ENCODE measurements at places on chromosomes 1 and 21.
A peak's percentile ranks its signal among the peaks of the same experiment; 100 is the strongest.

DNA sequence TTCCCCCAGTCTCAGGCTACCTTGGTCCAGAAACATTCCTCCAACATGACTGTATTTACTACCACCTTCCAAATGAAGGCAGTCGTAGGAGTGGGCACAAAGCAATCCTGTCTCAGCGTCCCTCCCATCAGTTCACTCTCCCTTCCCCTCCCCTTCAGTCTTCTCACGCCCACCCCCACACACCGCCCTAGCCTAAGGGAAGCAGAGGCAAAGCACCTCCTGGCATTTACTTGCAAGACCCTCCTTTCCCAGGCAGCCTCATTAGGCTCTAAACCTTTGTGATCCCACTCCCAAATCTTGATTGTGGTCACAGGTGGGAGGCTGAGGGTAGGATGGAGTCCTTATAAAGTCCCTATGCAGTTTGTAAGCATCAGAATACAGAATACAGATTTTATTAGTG is 23.9 kb upstream of the LPAR3 start:
- DNase-seq, result no peak

- peak; percentile 95 for DNase-seq
Observed at GRCh38 chr1:91781371-91781825, 104.6 kb downstream of the TGFBR3 start.

DNA sequence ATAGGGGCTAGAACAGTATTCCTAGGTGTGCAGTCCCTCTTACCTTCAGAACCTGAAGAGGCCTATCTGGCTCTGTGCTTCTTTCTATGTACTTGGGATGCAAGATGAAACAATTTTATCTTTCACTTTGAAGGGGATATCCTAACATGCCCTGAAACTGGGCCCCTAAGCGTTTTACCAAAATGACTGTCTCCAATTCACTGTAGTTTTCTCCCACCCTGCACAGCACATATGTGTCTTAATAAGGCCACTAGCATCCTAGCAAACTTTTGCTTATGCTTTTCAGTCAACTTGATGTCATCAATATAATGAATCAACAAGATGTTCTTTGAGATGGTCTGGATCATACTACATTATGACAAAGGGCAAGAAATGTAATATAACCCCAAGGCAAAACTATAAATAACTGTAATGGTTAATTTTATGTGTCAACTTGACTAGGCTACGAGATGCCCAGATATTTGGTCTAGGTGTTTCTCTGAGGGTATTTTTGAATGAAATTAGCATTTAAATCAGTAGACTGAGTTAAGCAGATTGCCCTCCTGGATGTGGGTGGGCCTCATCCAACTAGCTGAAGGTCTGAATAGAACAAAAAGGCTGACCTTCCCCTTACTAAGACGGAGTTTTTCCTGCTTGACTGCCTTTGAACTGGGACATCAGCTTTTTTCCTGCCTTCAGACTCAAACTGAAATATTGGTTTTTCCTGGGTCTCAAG is 9.2 kb upstream of the ZSWIM5 start:
- no peak for DNase-seq

- no peak for DNase-seq
Observed at GRCh38 chr1:51369171-51369570, 38.8 kb upstream of the TTC39A start.

- DNase-seq, result no peak
Observed at GRCh38 chr1:229862017-229862774, 204.8 kb upstream of the GALNT2 start.

DNA sequence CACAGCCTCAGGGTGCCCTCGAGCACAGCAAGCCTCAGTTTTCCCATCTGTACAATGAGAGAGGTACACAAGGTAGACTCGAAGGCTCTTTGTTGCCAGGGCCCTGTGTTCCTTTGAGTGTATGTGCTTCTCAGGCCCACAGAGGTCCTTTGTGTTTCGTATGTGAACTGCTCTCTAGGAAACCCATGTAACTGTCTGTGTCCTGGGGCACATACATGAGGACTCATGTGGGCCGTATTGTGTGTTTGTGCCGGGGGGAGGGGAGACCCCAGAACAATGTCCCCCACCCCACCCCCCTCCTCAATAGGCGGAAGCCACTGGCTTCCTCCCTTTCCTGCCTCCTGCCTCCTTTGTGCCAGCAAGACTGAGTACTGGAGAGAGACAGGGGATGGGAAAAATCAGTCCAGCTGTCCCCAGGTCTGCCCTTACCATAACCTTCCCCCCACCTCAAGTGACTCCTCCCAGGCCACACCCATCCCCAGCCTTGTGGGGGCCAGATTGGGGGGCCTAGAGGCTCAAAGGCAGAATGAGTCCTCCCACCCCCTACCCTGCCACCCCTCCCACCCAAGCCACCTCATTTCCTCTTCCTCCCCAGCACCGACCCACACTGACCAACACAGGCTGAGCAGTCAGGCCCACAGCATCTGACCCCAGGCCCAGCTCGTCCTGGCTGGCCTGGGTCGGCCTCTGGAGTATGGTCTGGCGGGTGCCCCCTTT is at the start of gene TIE1:
Gene TIE1 (plus strand): TSS at position 605 of the 717 bp plus-strand sequence. CDS start 90 bp downstream, at position 695.
- DNase-seq, result no peak

DNA sequence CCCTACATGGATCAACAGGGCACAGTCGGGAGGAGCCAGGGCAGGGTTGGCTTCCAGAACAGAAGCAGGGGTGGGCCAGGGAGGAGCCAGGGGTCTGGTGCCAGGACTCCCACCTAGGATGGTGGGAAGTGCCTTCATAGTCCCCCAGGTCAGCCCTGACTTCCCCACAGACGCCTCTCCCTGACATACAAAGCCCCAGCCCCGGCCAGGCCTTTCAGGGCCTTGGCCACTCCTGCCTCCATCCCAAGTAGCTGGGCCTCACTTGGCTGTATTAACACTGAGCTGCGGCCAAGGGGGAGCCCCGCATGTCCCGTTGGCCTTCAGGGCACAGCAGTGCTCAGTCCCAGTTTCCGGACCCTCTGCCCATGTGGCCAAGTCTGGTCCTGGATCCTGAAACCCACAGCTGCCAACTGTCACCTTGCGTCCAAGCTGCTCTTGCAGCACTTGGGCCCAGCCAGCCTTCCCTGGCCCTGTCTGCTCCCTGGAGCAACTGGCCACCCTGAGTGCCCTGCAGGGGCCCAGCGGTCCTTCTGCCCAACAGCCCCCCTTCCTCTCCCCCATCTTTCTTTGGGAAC is 627.8 kb downstream of the MATN1 start:
- no peak for DNase-seq

DNA sequence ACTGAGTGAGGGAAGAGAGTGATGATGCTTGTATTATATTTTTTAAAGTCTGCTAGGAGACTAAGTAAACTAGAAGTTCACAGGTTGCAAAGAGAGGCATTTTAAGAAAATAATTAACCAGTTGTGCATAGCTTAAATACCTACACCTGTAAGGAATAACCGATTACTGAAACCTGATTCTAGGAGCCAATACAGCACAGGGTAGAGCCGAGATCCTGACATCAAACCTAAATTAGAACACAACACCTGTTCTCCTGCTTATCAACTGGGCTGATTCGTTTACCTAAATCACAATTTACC is 54.8 kb downstream of the EPRS1 start:
- DNase-seq, result no peak

DNA sequence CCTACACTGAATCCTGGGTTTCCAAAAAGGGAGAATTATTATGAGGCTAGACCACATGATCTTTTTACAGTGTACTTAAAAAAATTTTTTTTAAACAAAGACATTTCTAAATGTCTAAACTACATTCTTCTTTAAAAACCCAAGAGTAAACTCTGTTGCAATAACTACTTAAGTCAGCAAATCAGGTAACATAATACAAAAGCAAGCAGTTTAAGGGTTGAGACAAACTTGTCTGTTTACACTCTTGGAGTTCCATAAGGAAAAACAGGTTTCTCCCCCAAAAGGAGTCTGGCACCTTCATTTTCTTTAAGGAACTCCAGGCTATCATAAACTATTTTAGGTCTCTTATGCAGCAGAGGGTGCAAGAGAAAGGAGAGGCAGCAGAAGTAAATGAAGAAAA is 12.5 kb upstream of the ANKRD45 start:
- DNase-seq, result no peak

DNA sequence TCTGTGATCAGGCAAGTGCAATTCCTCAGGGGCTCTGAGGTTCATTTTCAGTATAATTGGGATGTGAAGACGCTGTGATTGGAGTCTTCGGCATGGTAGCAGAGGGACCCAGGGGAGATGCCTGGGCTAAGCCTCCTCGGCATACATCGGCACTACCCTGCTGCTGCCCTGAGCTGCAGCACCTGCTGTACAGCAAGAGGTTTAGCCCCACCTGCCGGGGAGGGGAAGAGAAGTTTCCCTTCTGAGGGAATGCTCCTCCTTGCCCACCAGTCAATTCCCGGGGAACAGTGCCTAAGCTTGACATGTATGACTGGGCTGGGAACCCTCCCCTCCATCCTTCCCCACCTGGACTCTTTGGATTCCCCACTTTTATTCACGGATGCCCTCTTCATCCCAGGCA is 24.9 kb downstream of the CNIH3 start:
- DNase-seq, result no peak

DNA sequence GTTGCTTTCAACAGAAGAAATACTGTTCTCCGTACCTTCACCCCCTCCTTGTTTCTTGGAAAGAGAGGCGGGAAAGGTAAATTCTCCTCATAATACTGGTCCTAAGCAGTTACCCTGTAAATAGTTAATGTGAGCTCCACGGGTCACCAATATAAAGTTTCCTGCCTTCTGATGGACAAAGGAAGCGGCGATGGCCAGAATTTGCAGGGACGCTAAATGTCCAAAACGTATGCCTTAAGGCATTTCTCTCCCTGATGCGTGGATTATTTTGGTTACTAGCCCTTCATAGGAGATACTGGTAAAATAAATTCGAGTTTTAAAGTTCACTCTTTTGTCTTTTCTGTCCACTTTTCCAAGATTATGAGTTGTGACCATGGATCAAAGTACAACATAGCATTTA is 898 bp upstream of the PTGS2 start:
- peak; percentile 29 for DNase-seq

- DNase-seq, result no peak
Observed at GRCh38 chr1:228990906-228991569, 255.8 kb downstream of the RHOU start.

- no peak for DNase-seq
Observed at GRCh38 chr1:13583595-13583965, at the start of gene PDPN. PDPN (plus strand) TSS chr1:13583832; CDS start chr1:13584034, 202 bp downstream.

DNA sequence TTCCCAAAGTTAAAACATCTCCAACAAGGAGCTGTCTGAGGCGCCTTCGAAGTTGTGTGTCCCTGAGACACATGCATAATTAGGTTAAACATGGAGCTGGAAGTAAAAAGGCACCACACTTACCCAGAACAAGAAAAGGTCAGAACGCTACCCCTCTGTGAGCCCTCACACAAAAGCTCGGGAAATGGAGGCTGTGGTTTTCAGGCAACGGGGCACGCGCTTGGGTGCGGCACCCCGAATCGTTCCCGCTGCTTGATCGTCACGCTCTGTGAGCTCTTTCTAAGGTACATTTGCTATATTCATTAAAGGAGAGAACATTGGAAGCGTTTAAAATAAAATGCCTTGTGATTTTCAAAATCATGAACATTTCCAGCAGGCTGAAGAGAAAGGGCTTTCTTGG is 12.5 kb downstream of the CAPN8 start:
- DNase-seq, result no peak

DNA sequence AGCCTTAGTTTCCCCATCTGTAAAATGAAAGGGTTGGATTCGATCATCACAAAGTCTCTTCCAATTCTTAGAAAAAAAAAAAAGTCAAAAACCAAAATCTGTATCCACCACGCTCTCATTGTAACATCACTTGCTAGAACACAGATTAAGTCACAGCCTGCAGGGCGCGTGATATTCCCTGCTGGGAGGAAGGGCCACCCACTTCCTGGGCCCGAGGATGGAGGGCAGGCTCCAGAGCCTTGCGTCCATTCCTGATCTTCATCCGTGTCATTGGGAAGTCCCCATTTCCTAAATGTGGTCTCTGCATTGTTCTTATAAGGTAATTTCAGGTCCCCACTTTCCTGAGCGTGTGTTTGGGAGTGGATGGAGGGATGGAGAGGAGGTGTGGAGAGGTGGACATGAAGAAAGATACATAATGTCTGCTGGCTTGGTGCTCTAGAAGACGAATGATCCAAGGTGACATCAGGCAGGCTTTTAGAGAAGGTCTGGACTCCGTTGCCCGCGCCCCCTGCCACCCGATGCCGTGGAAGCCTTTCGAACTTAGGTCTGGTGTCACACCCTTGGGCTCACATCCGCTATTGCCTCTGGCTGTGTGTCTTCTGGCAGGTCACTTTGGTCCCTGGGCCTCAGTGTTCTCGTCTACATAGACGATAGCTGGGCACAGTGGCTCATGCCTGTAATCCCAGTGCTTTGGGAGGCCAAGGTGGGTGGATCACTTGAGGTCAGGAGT is 56.1 kb downstream of the ATP5PO start:
- no peak for DNase-seq

DNA sequence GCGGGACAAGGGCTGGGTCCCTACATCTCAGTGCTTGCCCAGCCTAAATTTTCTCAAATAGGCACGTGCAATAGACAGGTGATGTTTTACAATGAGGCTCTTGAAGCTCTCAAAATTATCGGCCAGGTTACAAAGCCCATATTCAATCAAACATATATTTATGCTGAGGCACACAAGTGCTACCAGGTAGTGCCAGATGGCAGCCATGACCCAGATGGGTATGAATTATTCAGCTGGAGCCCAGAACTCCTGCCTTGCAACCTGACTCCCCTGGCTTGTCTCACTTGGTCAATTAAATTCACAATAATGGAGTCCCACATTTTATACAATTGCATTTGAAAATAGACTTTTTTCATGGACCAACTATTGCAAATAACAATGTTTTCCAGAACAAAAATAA is 12.3 kb upstream of the ADAM30 start:
- DNase-seq, result no peak

DNA sequence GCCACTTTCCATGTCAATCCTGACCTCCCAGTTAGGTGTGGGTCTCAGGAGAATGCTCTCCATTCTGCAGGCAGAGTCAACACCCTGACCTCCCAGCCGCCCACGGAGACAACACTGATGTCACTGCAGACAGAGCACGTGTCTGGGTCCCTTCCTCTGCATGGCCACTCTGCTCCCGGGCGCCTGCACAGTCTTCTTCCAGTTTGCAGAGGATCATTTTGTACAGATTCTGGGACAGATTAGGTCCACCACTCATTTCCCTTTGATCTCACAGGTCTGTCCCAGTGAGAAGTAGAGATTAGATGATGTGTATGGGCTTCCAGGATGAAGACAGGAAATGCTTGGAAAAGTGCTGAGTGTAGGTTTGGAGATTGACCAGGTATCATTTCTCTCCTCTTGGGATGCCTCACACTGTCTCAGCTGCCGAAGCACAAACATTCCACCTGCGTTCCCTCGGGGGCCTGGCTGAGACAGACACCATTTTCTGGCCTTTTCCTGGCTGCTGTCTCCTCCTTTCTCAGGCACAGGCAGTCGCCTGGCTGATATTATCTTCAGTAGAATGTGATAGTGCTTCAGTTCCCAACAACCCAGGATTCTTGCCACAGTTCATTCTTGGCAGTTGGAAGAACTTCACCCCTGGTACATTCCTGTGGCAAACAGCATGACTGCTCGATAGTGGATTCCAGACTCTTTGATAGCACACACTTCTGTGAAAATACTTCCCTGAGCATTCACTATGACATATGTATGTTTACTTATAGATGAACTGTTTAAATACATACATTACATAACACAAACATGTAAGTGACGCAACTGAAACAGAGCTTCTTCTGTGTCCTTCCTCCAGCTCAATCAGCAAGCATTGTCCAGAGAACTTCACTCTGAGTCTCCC is 7.9 kb downstream of the MYBPHL start:
- DNase-seq, result peak; percentile 95
